ENCODE measurements at places on chromosomes 1 and 21.
A peak's percentile ranks its signal among the peaks of the same experiment; 100 is the strongest.

DNA sequence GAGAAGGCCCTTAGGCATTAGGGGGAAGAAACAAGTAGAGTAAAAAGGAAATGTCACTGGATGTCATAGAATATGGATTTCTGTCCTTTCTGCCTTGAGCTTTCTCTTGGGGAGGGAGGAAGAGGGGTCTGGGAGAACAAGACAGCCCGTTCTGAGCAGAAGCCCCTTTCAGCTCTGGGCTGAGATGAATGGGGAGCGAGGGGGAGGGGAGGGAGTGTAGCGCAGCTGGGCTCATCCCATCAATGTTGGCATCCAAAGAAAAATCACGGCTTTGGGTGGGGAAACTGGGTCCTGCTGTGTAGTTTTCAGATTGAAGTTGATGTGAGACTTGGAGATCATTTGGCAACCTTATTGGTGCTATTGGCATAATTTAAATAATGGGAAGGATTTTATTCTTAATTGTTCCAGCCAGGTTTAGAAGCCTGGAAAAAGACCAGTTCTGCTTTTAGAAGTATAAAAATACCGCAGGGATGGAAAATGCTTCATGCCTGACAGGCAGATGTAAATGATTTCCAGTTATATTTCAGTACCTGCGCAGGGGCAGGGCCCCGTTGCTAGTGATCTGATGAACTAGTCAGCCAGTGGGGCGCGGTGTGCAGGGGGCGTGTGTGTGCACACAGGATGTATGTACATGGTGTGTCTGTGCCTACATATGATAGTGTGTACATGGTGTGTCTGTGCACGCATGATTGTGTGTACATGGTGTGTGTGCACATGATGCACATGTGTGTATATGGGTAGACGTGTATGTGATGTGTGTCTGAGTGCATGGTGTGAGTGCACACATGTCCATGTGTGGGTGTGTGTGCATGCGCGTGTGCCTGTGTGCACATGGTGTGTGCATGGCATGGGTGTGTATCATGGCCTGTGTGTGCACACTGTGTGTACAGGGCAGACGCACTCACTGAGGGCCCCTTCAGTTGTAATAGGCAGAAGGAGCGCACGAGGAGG is 36.0 kb downstream of the ABCG1 start:
- no peak for DNase-seq

DNA sequence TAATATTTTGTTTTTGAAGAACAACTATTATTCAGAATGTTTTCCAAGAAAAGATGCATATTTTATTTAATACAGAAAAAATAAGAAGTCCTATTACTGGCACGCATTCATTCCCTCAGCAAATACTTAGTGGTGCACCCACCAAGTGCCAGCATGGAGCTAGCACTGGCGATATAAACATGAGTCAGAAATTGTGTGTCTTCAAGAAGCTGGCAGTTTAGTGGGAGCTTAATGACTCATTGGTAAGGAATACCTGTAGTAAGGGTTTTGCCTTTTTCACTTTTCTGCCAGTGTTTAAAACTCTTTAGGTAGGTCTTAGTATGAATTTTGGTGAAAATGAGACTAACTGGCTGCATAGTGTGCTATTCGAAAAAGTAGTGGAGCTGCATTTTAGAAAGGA is 6.3 kb downstream of the MAGI3 start:
- DNase-seq, result no peak

- DNase-seq, result no peak
These were observed 344.9 kb downstream of the ZNF326 start for GRCh38 chr1:90339811-90340210.

GRCh38 chr1:211579440-211580302 is 710 bp upstream of the SLC30A1 start:
- no peak for DNase-seq

DNA sequence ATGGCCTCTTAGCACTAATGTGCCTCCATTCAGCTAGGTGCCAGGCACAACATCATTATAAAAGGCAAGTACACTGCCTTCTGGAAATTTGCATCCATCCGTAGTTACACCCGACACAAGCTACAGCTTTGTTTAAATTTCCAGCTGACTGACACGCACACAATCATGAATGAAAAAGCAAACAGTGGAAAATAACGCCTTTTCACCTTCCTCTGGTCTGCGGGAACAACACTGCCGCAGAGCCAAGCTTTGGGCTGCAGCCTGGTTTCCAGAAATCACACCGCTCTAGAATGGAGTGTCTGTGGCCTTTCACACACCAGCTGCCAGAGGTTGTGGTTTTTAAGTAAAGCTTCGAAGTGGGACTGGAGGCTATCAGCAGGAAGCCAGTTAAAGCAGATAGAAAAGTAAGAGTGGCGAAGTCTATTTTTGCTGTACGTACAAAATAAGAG is 142.8 kb upstream of the COA6 start:
- DNase-seq, result no peak

- no peak for DNase-seq
These were observed 9.2 kb upstream of the HHIPL2 start for GRCh38 chr1:222557148-222557547.

DNA sequence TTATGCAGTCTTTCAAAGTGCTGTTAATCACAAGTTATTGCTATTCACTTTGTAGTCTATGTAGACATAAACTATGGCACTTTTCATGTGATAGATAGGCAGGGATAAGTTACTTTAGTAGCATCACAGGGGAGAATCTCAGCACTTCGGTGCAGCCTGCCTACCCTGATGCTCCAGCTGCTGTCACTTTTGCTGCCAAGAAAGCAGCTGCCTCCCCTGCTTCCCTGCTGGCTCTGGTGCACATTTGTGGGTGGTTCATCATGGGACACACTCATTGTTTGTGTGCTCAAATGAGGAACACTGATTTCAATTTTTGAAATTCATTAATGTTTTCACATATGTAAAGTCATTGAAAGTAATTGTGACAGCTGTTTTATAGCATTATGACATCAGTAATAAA is 272.6 kb downstream of the S1PR1 start:
- no peak for DNase-seq

DNA sequence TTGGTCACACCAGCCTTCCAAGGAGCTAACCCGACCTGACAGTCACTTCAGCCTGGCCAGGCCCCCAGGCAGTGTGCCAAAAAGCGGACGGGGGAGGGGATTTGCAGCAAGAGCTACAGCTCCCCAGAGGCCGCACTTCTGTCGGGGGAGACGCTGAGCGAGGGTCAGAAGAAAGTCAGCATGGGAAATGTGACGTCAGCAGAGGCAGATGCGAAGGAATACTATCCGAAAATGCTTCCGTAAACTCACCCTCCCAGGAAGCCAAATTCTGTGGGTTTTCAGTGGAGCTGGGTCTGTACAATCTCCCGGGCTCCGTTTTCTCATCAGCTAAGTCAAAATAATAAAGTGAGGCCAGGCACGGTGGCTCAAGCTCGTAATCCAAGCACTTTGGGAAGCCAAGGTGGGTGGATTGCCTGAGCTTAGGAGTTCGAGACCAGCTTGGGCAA is 28.5 kb upstream of the ECE1 start:
- peak; percentile 94 for DNase-seq

DNA sequence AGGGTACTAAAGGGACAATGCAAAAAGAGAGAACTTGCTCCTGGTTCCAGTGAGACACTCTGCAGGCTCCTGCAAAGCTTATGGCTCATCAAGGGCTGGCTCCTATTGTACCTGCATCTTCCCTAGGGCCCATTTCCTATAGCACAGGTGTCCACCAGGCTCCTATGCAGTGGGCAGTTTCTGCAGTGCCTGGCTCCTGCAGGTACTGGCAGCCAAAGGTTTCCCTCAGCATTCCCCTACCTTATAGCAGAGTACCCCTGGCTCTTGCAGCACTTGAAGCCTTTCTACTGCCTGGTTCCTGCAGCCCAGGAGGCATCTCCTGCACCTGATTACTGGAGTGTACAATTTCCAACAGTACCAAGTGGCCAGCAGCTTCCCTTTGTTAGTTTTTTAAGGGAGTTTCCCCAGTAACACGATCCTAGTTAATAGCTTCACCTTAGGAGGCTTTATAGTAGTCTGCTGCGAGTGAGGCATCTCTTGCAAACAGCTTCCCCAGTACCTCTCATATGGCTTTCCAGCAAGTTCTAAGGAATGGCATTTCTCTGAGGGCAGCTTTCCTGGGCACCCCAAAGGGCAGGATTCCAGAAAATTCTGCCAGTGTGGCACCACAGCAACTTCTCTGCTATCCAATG is 141.7 kb downstream of the DENND1B start:
- no peak for DNase-seq

DNA sequence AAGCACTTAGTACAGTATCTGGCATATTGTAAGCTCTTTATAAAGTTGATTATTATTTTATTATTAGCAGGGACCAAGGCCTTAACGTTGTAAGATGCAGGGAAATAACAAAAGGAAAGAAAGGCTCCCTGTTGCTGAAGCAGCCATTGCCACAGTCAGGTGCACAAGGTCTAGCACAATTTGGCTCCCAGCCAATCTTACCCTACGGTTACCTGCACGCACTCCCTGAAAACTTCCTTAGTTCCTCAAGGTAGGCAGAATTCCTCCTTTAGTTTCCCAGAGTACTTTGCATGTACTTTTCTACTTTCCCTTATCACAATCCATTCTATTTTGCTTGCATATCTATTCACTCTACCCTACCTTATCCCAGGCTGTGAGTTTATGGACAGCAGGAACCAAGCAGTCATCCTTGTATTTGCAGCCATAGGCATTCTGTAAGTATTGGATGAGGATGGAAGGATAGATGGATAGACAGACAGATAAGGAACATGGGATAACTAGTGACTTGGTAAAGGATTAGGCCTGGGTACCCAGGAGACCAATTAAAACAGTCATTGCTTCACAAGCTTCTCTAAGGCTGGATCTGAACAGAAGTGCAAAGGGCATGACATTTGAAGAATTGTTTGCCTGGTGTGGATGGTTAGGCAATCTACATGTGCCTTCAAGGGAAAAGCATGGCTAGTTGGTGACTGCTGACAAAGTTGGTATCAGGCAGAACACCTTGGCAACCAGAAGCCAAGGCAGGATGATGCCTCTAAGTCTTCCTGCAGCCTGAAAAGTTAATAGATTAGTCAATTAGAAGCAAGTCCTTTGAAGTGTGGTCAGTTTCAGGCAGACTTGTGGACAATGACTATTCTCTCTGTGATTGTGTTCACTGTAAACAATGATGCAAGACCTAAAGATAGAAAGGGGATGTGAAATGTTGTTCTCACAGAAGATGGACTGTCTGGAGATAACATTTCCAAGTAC is 20.8 kb upstream of the JAK1 start:
- DNase-seq, result no peak

- DNase-seq, result no peak
These were observed 93.9 kb downstream of the SLC45A1 start for GRCh38 chr1:8411803-8412182.

GRCh38 chr1:30001011-30001731 is 722.2 kb downstream of the MATN1 start:
- no peak for DNase-seq

- peak; percentile 74 for DNase-seq
These were observed at the start of gene SCCPDH for GRCh38 chr1:246724016-246724730. Gene SCCPDH, plus strand, starts transcription at chr1:246724409. Its CDS starts 14 bp downstream, at chr1:246724423.

DNA sequence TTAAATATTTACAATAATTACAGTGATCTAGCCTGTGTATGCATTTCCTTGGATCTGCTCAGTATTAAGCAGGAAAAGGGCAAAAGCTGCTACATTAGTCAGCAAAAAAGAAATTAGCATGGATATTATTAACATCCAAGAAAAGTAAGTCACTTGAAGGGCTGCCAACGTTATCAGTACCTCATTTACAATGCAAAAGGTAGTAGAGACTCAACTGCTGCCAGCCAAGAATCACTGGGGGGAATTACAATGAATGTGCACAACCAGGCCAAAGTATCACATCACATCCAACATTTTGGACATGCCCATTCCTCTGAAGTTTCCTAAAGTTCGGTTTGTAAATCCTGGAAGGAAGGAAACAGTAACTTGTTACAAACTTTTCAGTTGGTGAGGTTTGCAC is 1.9 kb downstream of the CNN3 start:
- DNase-seq, result peak; percentile 37

DNA sequence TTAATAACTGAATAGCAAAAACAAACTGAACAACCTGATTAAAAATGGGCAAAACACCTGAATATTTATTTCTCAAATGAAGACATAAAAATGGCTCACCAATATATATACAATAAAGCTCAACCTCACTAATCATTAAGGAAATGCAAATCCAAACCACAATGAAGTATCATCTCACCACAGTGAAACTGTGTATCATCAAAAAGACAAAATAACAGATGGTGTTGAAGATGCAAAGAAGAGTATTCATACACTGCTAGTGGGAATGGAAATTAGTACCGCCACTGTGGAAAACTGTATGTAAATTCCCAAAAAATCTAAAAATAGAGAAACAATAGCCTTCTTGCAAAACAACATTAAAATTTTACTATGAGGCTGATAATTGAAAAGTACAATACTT is 1660.1 kb upstream of the B3GALT2 start:
- no peak for DNase-seq

- no peak for DNase-seq
These were observed 116.8 kb downstream of the CASZ1 start for GRCh38 chr1:10679496-10680220.

DNA sequence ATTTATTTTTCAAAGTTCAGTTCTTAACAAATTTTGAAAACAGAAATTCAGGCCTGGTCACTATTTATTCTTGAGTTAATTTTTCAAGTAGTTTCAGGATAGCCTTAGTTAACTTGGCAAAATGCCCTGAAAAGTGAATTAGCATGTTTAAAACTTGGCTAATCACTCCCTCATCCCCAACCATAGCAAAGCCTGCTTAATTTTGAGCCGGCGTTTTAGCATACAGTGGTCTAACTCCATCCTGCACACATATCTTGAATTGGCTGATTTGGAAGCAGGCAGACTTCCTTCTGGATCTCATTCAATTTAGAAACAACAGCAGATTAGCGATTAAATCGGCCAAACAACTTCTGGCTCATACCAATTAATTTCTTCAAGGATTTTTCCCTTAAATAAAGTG is 439.2 kb downstream of the PTBP2 start:
- DNase-seq, result no peak

- no peak for DNase-seq
These were observed 127.2 kb downstream of the MACF1 start for GRCh38 chr1:39331647-39332046.

DNA sequence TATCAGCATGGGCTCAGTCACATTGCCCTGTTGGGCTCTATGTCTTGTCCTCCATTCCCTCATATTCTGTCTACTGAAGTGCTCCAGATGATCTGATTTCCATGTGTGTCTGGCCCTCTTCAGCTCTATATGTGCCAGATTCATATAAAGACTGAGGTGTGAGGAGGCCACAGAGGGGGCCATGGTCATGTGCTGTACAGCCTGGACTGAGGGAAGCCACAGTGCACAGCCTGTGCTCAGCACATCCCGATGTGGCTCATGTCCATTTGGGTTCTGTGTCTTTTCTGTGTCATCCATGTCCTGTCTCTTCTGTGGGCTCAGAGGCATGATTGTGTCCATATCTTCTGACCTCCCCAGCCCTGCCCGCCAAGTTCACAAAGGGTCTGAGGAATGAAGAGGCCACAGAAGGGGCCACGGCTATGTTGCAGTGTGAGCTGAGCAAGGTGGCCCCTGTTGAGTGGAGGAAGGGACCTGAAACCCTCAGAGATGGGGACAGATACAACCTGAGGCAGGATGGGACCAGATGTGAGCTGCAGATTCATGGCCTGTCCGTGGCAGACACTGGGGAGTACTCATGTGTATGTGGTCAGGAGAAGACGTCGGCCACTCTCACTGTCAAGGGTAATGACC is 97.0 kb downstream of the OBSCN start:
- DNase-seq, result no peak

- no peak for DNase-seq
These were observed 19.4 kb upstream of the GNG5 start for GRCh38 chr1:84525779-84526178.

GRCh38 chr21:45011426-45011825 is 63.0 kb upstream of the ADARB1 start:
- no peak for DNase-seq

All from heart left ventricle (tissue), 16 donors.